ENCODE measurements at places on chromosomes 5 and 9.

DNA sequence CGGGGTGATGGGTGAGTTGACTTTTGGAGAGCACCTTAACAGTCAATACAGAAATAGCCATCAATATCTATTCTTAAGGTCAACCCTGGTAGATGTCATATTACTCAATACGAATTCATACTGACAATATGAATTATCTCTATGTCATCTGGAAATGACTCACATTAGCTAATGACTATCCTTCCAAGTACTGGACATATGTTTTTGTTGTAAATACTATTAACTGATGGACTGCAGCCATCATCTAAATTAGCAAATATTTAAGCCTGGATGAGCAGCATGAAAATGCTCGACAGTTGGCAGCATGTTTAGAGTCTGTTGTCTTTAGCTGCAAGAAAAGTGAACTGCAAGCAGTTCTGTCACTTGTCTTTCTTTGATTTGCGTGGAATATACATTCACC lies 19.6 kb upstream of the ISOC1 start:
- no peak for DNase-seq

GRCh38 chr5:39422728-39423285 lies 2.0 kb downstream of the DAB2 start:
- DNase-seq: no peak

GRCh38 chr9:88106492-88106891 lies 31.8 kb downstream of the SPATA31C2 start:
- DNase-seq: no peak

DNA sequence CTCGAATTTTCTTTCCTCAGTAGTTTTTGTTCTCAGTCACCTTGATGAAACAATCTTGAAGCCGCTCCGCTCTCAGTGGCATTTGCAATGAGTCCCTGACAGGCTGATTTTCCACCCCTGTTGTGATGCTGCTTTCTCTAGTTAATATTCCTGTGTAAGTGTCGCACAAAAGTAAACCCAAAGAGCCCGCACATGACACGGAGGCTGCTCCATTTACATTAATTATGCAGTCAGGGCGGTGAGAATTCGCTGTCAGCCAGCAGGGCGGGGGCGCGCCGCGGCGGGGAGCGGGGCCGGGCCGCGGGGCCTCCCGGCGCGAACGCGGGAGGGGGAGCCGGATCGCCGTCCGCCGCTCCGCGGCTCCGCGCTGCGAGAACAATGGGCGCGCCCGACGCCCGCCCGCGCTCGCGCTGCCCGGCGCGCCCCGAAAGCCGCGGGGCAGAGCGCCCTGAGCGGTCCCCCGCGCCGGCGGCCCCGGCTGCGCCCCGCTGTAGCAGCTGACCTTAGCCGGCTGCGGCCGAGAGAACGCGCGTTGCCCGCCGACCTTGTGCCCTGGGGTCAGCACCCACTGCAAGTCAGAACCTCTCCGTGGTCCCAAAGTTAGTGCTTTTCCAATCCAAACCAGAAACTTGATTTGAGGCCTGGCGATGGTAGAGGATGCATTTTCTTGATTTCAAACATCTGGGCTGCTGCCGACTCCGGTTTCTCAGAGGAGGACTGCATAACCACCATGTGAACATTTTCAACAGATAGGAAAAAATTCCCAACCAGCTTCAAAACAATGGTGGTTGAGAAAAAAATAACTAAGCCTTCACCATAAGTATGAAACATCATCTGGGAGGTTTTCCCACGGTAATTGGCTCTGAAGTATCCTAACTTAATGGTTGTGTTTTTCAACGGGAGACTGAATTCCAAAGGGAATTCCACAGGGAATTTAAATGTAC lies 142.6 kb downstream of the PBX3 start:
- peak; percentile 8 for DNase-seq

GRCh38 chr5:153542536-153542935 lies 52.1 kb downstream of the GRIA1 start:
- DNase-seq: no peak

GRCh38 chr5:174724484-174725260 lies at the start of gene MSX2:
Gene MSX2, plus strand, starts transcription at chr5:174724582. Its CDS starts 78 bp downstream, at chr5:174724660.
- no peak for DNase-seq

DNA sequence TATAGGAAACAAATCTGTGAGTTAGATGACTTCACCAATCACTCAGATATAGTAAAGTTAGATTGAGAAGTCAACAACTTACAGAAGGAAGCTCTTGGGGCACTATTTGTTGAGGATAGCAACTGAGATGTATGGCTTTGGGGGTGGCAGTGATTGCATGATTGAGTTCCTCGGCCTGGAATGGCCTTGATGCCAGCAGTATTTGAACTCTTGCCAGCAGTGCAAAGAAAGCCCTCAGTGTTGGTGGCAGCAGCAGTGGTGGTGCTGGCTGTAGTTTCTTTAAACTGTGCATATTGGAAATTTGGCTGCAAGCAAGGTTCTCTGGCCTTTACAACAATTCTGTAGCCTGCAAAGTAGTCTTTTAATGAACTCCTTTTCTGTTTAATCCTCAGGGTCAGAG lies 41.4 kb upstream of the PJA2 start:
- DNase-seq: no peak

- no peak for DNase-seq
Measured at GRCh38 chr9:5790923-5791322, 42.0 kb downstream of the ERMP1 start.

DNA sequence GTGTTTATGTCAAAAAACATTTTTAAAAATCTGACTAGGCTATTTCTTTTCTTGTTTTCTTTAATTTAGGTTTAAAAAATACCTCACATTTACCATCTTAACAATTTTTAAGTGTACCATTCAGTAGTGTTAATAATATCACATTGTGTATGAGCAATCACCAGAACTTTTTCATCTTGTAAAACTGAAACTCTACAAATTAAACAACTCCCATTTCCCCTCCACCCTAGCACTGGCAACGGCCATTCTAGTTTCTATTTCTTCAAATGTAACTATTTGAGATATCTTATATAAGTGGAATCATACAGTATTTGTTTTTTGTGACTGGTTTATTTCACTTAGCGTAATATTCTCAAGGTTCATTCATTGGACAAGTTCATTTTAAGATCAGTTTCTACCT lies 27.7 kb downstream of the PLCXD3 start:
- DNase-seq: no peak

- DNase-seq: no peak
Measured at GRCh38 chr5:178389796-178390195, 157.2 kb upstream of the PHYKPL start.

- DNase-seq: no peak
Measured at GRCh38 chr5:52024359-52024758, 641.1 kb downstream of the ISL1 start.

DNA sequence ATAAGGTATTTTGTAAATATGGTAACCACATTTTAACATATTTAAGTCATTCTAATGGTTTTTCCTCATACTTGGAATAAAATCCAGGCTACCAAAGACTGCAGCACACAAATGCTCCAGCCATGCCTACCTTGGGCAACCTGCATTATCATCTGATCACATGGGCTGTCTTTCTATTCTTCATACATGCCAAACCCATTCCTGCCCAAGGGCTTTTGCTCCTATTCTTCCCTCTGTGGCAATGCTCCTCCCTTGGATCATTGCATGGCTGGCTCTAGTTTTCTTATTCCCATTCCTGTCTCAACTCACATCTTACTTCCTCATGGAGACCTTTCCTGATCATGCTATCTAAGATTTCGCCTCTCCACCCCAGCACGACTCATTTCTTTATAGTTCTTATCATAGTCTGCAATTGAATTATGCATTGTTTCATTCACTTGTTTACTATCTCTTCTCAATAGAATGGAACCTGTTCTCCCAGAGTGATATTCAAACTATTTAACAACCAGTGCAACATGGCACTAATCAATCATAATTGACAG lies 54.9 kb upstream of the C5orf46 start:
- no peak for DNase-seq

GRCh38 chr9:130382636-130383349 lies 62.0 kb upstream of the ASS1 start:
- no peak for DNase-seq

DNA sequence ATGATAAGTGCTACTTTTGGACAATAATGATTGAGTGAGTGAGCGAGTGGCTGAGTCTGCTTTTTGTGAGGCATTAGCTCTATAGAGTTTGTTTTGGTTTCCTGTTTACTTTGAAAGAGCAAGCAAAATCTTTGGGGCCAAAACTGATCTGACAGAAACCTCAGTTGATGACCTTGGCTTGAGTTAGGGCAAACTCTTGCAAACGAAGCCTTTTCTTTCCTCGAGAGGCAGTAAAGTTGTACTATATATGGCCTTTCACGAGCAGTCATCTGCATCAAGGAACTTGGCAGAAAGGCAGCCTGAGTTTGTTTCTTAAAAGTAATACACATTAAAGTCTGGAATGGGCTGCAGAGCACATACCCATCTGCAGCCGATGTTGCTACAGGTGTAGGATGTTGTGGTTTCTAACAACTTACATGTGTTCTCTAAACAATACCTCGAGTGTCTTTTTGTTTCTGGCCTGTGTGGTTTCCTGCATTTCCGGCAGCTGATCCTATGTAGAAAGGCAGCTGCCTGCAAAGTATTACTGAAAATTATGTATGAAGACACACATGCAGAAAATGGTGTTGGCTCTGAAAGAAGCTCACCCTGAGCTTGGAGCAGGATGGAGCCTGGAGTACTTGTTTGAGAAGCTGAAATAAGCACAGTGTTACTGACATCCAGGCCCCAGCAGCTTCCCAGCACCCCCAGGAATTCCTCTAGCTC lies 60.8 kb downstream of the FOXD1 start:
- DNase-seq: peak; percentile 37

GRCh38 chr5:67268231-67269021 lies 71.8 kb upstream of the CD180 start:
- DNase-seq: no peak
